ENCODE measurements at places on chromosomes 11 and 22.

DNA sequence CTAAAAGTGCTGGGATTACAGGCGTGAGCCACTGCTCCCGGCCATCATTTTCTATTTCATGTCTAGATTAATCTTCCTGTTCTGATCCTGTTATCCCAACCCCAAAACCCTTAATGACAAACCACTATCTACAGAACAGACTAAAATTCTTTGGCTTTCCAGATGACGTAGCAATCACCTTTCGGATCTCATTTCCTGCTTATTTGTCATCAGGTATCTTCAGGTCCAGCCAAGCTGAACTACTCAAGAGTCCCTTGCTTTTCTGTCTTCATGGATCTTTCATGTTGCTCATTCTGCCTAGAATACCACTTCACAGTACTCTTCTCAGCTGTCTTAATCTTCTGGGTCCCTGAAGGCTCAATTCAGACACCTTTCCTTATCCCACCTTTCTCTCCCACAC is 27.4 kb upstream of the IPO7 start:
- no peak for DNase-seq

GRCh38 chr11:131371791-131372104 is 1.3 kb downstream of the NTM start:
- DNase-seq: no peak

- no peak for DNase-seq
Observed at GRCh38 chr22:48088926-48089536, 1326.6 kb downstream of the TBC1D22A start.

GRCh38 chr22:47146941-47147340 is 384.5 kb downstream of the TBC1D22A start:
- DNase-seq: no peak

GRCh38 chr11:34620820-34621792 is at the start of gene EHF:
Gene EHF, plus strand, starts transcription at chr11:34621093. Its CDS starts 21,538 bp downstream, at chr11:34642631.
- DNase-seq: no peak

DNA sequence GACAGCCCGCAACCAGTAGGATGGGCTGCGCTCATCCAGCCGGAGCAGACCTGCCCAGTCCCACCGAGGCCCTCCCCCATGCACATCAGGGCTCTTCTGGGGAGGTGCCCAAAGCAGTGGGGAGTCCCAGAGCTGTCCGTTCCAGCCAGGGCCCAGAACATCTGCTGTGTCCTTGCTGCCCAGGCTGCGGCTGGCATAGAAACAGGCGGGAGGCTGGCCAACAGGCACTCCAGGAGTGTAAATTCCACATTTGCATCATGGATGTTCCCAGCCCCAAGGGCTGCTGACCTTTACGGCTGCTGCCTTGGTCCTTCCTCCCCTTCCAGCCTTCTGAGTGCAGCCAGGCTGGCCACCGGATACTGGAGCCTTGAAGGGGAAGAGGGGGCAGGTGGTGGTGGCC is 30.0 kb upstream of the SYT7 start:
- no peak for DNase-seq

DNA sequence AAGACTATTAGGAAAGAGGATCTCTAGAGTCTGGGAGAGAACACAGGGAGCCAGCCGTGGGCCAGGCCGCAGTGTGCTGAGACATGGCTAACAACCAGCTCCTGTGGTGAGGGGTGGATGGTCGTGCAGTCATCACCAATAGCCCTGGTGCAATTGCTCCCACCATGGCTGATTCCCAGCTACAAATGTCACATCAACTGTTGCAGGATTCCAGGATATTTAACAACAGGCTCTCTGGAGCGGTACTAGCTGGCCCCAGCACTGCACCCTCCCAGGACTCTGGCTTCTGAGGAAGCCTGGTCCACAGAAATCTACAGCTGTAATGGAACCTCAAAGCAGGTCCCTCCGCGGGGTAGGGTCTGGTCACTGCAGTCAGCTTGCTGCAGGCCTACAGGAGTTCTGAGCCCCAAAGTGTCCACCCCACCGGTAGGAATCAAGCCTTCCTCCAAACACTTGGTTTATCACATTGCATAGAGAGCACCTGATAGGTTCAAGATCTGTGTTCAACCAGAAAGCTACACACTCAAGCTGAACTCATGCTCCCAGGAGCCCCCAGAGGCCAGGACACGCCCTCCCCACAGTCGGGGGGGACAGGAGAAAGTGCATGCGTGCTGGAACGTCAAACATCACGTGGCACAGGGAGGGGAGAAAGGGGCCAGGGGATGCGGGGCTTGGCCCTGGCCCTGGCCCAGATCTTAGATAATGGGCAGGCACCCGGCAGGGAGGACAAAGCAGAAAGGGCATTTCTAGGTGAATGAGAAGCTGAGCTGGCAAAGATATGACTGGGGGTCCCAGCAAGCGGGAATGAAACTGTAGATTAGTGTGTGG is 609.0 kb downstream of the TBC1D22A start:
- DNase-seq: no peak

GRCh38 chr22:25475257-25476022 is 89.0 kb upstream of the GRK3 start:
- DNase-seq: no peak

DNA sequence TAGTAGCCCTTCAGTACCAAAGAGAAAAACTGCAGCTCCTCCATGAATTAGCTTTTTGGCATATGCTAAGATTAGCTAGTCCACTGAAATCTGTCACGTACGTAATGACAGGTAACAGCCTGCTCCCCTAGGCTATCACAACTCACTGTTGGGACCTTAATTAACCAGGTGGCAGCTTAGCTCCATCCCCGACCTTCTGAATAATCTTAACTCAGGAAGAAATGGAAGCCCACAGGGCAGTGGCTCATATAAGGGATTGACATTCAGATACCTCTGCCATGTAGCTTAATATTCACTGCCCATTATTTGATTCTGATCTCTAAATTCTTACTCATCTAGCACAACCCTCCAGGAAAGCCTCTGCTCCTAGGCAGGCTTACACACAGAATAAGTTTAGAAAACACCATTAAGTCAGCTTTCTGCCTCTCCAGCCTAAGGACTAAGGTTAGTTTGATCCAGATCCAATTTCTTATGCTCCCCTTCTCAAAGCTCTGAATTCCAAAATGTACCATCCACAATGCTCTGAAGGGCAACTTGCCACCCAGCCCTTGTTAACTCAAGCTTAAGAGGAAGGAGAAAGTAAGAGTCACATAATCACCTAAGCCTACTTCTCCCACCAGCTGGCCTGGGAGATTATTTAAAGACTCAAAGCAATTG is 5.0 kb downstream of the HSPA8 start:
- peak; percentile 37 for DNase-seq

DNA sequence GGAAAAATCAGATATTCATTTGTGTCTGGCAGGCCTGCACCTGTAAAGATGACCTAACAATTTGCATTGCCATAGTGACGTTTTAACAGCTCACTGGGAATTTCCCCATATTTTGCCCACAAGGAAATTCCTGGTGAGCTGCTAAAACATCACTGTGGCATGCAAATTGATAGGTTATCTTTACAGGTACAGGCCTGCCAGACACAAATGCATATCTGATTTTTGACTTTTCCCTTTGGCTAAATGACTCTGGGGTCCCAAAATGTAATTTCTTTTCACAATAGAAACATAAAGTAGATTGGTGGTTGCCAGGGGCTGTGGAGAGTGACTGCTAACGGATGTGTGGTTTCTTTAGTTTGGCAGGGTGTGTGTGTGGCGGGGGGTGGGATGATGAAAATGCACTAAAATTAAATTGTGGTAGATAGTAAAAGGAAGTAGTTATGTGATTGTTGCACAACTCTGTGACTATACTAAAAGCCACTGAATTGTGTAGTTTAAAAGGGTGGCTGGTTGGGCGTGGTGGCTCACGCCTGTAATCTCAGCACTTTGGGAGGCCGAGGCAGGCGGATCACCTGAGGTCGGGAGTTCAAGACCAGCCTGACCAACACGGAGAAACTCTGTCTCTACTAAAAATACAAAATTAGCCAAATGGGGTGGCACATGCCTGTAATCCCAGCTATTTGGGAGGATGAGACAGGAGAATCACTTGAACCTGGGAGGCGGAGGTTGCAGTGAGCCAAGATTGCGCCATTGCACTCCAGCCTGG is 18.5 kb upstream of the FEZ1 start:
- DNase-seq: peak; percentile 74

DNA sequence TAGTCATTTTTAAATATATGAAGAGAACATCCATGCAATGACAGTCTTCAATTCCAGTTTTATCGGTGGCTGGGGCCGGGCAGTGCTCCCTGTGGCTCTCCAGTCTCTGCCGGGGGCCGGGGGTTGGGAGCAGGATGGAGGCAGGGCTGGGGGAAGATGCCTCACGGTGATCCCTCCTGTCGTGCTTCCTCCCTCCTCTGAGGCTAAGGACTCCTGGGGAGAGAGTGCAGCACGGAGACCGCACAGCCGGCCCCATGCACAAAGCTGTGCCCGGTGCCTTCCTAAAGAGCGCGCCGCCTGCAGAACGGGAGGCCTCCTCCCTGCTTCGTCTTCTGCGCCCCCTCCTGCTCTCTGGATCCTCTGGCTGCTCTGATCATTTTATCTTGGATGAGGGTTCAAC is 20.5 kb downstream of the GAL start:
- DNase-seq: no peak

GRCh38 chr11:44011797-44012196 is 36.0 kb upstream of the ACCSL start:
- DNase-seq: no peak

- DNase-seq: no peak
Observed at GRCh38 chr11:31001427-31001826, 368.1 kb downstream of the DCDC1 start.

DNA sequence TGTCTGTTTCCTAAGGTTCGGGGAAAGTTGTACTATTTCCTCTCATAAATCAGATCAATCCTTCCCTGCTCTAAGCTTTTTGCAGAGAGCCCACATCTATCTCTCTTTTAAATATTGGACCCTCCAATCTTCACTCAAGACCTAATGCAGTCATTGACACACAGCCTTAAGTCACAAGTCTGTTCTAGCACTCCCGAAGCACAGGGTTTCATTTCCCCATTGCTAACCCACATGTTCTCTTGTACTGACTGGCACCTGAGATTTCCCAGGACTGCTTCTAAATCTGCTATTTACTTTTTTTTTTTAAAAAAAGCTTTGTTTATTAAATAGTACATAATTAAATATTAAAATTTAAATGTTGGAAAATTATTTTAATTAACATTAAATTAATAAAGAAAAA is 674.7 kb downstream of the TBC1D22A start:
- DNase-seq: no peak
